ENCODE measurements at places on chromosomes 13 and 19.
A peak's percentile ranks its signal among the peaks of the same experiment; 100 is the strongest.

GRCh38 chr13:113664751-113665596 is 2.0 kb upstream of the GRK1 start:
- no peak for DNase-seq

GRCh38 chr19:18587962-18588610 is 512 bp upstream of the REX1BD start:
- no peak for DNase-seq

DNA sequence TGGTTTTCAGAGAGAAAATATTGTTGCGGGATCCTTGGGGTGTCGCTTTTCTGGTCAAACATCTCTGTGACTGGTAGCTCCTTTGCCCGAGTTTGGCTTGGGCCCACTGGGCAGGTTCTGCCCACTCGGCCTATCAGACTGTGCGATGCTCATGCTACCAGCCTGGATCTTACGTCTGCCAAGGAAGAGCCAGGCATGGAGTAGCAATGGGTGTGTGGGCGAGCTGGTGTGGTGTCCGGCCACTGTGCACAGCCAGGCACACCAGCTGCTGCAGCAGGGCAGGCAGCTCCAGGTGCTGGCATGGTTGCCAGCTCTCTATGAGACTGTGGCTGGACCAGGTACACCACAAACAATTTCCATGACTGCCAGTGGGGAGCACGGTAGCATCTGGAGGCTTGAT is 1351.8 kb upstream of the PCDH20 start:
- DNase-seq, result no peak

DNA sequence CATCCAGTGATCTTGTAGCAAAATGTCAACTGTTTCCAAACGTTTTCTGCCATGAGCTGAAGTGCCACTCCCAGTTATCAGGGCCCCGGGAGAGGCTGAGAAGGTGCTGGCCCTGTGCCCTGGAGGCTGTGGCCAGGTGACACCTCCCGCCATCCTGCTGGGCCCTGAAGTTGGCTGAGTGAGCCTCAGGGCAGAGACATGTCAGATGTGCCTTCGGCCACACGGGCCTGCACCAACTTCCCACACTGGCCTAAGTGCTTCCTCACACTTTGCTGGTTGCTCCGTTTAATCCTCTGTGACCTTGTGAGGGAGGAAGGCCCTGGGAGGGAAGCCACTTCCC is 4.8 kb downstream of the ADPRHL1 start:
- no peak for DNase-seq

GRCh38 chr13:94601446-94602431 is at the start of gene GPR180:
Gene GPR180, plus strand, starts transcription at chr13:94601857. Its CDS starts 71 bp downstream, at chr13:94601928.
- DNase-seq, result peak; percentile 99

- DNase-seq, result no peak
Measured at GRCh38 chr13:31862828-31863227, 123.5 kb downstream of the RXFP2 start.

DNA sequence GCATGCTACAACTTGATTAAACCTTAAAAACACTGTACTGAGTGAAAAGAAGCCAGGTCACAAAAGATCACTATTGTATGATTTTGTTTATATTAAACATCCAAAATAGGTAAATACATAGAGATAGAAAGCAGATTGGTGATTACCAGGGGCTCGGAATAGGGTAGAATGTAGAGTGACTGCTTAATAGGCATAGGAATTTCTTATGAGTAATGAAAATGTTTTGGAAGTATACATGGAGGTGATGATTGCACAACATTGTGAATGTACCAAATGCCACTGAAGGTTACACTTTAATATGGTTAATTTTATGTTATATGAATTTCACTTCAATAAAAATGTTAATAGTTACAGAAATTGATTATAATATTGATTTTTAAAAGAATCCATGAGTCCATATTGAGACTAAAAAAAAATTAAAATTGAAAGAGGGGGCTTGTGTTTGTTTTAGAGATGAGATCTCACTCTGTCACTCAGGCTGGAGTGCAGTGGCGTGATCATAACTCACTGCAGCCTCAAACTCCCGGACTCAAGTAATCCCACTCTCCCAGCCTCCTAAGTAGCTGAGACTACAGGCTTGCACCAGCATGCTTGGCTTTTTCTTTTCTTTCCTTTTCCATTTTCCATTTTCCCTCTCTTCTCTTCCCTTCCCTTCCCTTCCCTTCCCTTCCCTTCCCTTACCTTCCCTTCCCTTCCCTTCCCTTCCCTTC is 85.1 kb downstream of the FNDC3A start:
- DNase-seq, result no peak

DNA sequence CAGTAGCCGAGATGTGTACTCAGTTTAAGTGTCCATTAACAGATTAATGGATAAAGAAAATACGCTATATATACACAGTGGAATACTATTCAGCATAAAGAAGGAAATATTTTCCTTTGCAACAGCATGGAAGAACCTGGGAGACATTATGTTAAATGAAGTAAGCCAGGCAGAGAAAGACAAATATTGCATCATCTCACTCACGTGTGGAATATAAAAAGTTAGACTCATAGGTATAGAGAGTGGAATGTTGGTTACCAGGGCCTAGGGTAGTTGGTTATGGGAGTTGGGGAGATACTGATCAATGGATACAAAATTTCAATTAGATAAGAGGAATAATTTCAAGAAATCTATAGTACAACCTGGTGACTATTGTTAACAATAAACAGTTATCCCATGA is 210.1 kb downstream of the MAB21L1 start:
- DNase-seq, result no peak

- DNase-seq, result no peak
Measured at GRCh38 chr13:51785712-51786424, 18.1 kb downstream of the DHRS12 start.

DNA sequence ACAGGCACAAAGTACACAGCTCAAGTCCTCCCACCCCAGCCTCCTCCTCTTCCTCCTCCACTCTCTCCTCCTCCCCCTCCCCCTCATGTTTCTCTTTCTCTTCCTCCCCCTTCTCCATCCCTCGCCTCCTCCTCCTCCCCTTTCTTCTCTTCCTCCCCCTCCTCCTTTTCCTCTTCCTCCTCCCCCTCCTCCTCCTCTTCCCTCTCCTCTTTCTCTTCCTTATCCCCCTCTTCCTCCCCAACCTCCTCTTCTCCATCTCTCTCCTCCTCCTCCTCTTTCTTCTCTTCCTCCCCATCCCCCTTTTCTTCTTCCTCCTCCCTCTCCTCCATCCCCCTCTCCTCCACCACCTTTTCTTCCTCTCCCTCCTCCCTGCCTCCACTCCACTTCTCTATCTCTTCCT is 276.3 kb upstream of the TSHZ3 start:
- no peak for DNase-seq

DNA sequence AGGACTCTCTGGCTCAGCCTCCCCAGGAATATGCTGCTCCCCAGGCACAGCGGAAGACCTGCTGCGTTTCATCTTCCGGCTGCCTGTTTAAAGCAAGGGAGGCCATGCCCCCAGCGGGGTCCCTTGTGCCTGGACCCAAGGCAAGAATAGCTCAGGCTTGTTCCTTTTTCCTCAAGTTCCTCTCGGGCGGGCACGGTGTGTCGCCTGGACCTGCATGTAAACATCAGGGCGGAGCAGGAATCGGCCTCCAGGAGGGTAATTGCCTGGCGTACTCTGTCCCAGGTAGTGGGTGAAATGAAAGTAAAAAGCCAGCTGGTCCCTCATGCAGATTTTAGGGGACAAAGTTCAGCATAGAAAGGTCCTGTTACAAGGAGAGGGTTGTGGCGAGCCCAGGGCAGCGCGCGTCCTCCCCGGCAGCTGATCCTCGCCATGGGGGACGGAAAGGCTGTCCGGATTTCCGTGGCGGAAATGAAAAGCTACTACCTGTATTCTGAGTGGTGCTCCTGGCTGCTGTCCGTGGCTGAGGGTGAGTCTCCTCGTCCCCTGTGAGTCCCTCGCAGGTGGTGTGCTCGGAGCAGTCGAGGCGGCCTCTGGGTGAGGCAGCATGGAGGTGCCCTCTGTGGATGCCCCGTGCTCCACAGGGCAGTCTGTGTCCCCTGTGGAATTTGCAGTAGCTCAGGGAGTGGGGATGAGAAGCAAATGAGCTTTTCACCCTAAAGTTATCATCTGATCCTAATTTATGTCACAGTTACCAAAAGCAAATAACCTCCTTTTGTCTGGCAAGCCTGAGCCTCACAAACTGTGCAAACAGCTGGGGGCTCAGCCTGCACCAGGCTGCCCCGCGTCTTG is 16.2 kb downstream of the MCF2L start:
- DNase-seq, result no peak

DNA sequence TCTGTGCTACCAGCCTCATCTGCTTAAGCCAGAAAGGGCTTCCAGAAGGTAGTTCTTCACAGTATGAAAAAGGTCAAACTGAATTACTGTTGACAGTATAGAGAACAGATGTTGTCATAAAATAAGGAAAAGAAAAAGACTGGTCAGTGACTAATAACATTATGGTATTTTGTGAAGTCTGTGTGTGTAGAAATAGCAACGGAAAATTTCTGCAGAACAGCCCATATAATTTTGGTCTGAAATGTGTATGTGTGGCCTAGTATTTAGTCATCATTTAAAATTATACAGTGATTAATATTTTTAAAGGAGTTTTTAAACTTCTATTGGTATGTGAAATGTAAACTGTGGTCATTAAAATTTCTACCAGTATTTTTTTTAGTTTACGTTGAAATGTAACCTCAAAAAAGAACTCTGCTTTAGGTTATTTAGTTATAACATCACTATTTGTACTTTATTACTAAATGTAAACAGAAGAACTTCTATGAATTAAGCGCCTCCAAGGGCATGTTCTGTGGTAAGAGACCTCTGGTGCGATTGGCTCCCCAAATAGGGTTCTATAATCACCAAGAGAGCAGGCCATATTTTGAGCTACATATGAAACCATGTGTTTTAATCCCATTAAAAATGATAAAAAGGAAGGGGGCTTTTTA is 3.3 kb upstream of the GPR183 start:
- DNase-seq, result no peak

DNA sequence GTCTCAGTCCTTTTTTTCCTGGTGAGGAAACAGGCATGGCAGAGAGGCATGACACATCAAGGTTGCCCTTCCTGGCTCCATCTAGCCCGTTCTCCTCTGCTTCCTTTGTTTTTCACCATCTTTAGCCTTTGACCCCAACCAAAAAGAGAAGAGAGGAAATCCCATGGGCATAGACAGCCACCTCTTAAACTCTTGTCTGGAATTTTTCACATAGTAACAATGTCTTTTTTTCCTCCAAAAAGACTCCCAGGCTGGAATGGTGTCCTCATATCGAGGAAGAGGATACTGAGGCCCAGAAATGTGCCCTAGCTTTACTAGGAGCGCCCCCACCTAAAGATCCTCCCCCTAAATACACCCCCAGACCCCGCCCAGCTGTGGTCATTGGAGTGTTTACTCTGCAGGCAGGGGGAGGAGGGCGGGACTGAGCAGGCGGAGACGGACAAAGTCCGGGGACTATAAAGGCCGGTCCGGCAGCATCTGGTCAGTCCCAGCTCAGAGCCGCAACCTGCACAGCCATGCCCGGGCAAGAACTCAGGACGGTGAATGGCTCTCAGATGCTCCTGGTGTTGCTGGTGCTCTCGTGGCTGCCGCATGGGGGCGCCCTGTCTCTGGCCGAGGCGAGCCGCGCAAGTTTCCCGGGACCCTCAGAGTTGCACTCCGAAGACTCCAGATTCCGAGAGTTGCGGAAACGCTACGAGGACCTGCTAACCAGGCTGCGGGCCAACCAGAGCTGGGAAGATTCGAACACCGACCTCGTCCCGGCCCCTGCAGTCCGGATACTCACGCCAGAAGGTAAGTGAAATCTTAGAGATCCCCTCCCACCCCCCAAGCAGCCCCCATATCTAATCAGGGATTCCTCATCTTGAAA is at the start of gene GDF15:
TSS of gene GDF15 (plus strand) at position 484 of the 868 bp plus-strand sequence. CDS start at position 516, 32 bp downstream.
- peak; percentile 95 for DNase-seq

DNA sequence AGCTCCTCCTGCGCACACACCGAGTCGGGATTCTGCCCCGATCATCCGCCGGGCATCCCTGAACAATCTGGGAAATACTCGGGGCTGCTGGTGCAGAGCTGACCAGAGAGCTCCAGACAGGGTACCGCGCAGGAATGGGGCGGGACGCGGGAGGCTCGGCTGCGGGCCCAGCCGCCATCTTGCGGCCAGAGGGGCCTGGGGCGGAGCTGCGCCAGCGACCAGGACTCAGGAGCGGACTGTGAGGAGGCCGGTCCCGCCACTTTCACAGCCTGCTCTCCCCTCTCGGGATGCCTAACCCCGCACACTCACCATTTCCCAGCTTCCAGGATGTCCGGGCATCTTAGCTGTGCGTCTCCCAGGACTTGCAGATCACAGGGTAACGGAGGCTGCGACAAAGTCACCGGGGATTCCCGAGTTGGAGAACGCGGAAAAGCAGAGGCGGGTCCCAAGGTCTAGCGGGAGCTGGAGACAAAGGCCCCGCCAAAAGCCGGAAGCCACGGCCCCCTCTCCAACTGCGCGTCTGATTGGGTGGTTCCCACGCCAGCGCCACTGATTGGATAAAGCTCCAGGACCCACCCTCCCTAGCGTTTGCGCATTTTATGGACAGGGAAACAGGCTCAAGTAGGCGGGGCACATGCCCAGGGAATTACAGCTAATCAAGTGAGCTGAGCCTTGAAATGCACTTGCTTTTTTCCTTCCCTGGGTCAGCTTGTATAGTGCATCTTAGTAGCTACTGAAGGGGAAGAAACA is 15.8 kb upstream of the ZNF43 start:
- DNase-seq, result peak; percentile 82

GRCh38 chr13:53052675-53053074 is 24.1 kb downstream of the OLFM4 start:
- no peak for DNase-seq

DNA sequence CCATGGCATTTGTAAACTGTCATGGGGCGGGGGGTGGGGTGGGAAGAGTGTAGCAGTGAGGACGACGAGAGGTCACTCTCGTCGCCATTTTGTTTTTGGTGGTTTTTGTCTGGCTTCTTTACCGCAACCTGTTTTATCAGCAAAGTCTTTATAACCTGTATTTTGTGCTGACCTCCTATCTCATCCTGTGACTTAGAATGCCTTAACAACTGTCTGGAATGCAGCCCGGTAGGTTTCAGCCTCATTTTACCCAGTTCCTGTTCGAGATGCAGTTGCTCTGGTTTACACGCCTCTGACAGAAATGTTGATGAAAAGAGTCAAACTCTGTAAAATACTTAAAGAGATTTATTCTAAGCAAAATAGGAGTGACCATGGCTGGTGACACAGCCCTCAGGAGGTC is 852.0 kb downstream of the DACH1 start:
- no peak for DNase-seq

DNA sequence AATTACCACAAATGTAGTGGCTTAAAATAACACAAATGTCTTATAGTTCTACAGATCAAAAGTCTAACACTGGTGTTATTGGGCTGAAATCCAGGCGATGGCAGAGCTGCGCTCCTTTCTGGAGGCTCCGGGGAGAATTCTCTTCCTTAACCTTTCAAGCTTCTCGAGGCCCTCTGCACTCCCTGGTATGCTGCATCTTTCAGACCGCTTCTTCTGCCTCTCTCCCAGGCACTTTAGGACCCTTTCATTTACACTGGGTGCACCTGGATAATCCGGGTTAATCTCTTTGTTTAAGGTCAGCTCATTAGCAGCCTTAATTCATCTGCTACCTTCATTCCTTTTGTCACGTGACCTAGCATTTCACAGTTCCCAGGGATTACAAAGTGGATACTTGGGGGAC is 211.3 kb upstream of the RFC3 start:
- DNase-seq, result no peak

GRCh38 chr19:2083174-2083854 is 12.8 kb downstream of the MOB3A start:
- DNase-seq, result no peak
